ENCODE measurements at places on chromosomes 7 and 10.

- DNase-seq = no peak
Measured at GRCh38 chr7:51315393-51316261, 982 bp downstream of the COBL start.

GRCh38 chr7:112987171-112987570, 99.5 kb downstream of the GPR85 start:
- DNase-seq = no peak

DNA sequence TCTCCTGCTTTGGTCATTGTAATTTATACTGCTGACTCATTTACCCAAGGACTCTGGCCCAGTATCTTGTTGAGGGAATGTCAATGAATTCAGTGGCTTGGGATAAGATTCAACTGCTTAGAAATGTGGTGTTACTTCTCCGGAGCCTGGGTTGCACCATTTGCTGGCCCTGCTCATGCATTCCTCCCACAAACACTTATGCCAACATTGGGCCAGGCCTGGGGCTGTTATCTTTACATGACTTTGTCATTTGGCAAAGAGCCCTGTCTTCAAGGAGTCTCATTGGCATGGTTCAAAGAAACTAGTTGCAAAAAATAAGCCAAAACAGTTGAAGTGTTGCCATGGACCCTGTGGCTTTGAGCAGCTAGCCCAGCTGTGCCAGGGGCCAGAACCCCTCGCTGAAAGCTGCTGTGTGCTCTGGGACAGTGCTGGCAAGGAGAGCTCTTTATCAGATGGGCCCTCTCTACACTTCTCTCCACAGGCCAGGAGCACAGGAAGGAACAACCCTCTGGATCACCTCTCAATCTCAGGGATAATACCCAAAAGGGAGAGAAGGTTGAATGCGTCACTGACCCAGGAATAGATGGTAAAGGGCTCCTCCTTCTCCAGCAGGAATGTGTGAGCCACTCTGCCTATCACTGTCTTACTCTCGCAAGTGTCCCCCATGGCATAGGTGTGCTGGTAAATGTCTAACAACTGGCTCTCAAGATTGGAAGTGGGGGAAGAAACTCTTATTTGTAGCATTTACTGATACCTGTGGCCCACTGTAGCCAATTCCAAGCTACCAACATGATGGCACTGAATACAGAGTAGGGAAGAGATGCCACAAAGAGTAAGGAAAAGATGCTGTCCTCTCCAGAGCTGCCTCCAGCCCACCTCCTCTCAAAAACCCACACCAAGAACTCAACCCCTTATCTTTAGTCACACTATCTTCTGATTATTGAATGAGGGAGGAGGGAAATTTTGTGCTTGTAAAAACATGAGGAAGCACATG, 23.5 kb upstream of the PDE1C start:
- DNase-seq = no peak

GRCh38 chr7:30904561-30904960, 7.1 kb upstream of the AQP1 start:
- no peak for DNase-seq

DNA sequence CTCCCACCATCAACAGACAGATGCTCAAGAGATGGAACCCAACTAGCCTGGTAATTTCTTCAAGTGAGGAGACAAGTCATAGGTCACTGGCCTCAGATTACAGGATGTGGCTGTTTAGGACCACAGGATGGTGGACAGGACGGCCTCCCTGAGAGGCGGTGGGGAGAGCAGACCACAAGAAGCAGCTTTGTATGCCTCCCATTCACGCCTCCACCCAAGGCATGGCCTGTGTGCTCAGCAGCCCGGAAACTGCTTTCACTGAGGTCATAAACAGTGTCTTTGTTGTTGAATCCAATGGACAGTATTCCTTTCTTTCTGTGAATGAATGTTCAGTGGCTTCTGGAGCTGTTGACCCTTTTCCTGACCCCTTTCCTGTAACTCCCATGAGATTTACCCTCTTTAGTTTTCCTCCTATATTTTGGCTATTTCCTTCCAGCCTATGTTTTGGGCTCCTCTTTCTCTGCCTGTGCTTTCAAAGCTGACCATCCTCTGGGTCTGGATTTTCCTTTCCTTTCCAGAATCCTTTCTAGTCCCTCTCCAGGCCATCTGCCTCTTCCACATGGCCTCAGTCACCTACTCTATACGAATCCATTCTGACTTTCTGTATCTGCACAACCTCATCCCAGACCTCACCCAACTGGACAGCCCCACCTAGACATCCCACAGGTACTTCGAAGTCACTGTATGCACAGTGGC, 32.4 kb upstream of the INPP5F start:
- no peak for DNase-seq

GRCh38 chr7:35319606-35320005, 65.7 kb upstream of the TBX20 start:
- DNase-seq = no peak

DNA sequence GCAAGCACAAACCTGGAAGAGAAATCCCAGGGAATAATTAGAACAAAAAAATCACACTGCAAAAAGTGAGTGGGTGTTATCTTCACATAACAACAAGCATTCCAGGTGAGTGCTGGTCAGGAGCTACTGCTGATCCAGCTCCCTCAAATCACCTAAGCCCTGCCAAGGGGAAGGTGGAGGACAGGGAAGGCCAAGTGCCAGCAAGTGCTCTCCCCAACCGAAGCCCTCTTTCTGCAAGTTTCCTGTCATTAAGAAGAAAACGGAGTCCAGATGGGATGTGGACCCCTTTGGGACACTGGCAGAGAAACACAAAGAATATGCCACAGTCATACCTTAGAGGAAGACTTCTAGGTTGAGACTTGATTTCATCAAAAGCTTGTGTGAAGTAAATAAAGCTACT, 933.0 kb upstream of the ZNF722 start:
- DNase-seq = no peak

GRCh38 chr7:154912871-154913637, 89.9 kb downstream of the PAXIP1 start:
- no peak for DNase-seq

DNA sequence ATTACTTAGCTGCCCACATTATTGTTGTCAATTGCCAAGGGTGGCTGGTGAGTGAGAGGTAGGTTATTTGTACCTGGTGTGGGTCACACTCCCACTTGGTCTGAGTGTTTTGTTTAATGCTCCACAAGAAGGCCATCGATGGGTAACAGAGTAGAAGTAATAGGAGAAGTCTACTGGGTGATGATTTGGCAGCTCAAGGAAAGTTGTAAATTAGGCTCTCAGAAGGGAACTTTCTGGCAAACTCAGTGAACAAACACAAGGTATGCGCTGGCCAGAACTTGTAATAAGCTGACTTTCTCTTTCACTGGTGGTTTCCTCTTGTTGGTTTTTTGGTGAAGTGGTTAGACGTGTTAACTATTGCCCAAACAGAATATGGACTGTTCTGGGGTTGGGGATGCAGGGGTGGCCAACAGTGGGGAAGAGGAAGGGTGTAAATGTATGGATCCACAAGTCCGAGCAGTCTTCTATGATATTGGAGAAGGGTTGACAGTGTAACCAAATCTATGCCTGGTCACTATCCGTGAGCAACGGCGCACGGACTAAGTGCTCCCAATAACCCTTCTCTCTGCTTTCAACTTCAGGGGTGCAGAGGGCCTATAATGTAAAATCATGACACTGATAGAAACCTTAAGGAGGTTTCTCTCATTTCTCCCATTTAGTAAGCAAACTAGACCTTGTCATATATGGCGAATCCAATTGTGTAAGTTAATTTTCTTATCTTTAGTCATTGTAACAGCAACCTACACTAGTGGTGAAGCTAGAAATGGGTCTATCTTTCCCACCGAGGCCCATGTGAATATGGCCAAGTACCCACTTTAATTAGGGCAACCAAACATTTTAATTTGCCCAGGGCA, 212.8 kb downstream of the PTEN start:
- no peak for DNase-seq

GRCh38 chr7:17937506-17938120, 2.7 kb downstream of the SNX13 start:
- no peak for DNase-seq

- DNase-seq = no peak
Measured at GRCh38 chr7:45919231-45919784, 1.8 kb downstream of the IGFBP3 start.

GRCh38 chr7:97555857-97556421, 175.9 kb upstream of the TAC1 start:
- DNase-seq = no peak

- DNase-seq = peak; percentile 25
Measured at GRCh38 chr10:89217057-89217990, 10.2 kb upstream of the CH25H start.

- DNase-seq = no peak
Measured at GRCh38 chr10:81008726-81009125, 471.0 kb downstream of the SH2D4B start.

DNA sequence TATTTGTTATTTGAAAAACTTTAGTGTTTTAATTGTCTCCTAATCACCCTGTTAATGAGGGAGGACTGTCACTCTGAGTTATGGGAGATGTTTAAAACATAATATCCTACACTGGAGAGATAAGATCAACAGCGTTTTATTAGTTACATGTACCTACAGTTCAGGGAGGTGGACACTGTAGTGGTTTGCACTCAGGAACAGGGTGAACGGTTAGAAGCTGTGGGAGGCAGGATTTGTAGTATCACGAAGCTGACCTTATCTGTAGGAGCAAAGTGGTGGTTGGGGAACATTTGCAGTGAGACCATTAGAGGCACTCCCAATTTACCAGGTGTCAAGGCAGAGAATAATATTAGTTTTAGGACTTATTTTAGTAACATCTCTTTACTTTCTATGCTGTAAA, 193.3 kb upstream of the KCND2 start:
- no peak for DNase-seq

DNA sequence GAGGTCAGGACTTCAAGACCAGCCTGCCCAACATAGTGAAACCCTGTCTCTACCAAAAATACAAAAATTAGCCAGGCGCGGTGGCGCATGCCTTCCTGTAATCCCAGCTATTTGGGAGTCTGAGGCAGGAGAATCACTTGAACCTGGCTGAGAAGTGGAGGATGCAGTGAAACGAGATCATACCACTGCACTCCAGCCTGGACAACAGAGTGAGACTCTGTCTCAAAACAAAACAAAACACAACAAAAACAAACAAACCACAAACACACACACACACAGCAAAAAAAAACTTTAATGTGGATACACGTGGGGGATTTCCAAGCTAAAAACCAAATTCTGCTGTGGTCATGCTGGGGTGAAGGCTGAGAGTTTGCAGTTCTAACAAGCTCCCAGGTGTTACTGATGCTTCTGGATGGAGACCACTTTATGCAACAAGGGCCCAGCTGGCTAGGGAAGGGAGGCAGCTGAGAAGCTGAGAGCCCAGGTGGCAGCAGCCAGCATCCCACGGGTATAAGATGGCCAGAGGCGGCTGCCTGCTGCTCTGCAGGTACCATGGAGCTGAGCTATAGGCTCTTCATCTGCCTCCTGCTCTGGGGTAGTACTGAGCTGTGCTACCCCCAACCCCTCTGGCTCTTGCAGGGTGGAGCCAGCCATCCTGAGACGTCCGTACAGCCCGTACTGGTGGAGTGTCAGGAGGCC, at the start of gene ZP3:
ZP3 (plus strand) TSS at position 538 of the 699 bp plus-strand sequence; CDS start at position 553, 15 bp downstream.
- DNase-seq = peak; percentile 59

DNA sequence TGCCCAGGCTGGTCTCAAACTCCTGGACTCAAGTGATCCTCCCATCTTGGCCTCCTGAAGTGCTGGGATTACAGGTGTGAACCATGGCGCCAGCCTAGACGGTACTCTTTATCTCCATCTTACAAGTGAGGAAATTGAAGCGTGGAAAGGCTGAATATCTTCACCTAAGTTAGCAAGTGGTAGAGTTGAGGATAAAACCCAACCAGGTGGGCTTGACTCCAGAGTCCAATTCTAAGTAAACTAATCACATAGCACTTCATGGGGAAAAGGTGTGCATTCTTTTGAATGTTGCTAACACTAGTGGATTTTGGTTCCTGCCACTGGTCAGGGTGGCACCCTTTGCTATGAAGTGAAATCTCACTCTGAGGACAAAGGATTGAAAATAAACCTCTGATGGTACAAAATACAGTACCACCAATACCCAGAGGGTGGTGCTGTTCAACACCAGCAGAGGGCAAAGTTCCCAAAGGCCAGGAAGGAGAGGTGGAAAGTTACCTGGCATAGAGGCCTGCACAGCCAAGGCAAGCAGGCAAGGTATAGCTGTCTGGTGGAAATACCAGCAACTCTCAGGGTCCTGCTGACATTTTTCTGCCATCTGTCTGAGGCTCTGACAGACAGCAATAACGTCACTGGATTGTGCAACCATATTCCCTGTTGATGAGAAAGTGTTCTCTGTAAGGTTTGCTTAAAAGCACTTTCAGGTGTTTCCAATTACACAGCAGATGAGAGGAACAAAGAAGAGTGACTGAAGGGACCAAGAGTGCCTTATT, 17.6 kb downstream of the ZDHHC16 start:
- no peak for DNase-seq

- no peak for DNase-seq
Measured at GRCh38 chr10:52284416-52285013, 29.6 kb upstream of the DKK1 start.

DNA sequence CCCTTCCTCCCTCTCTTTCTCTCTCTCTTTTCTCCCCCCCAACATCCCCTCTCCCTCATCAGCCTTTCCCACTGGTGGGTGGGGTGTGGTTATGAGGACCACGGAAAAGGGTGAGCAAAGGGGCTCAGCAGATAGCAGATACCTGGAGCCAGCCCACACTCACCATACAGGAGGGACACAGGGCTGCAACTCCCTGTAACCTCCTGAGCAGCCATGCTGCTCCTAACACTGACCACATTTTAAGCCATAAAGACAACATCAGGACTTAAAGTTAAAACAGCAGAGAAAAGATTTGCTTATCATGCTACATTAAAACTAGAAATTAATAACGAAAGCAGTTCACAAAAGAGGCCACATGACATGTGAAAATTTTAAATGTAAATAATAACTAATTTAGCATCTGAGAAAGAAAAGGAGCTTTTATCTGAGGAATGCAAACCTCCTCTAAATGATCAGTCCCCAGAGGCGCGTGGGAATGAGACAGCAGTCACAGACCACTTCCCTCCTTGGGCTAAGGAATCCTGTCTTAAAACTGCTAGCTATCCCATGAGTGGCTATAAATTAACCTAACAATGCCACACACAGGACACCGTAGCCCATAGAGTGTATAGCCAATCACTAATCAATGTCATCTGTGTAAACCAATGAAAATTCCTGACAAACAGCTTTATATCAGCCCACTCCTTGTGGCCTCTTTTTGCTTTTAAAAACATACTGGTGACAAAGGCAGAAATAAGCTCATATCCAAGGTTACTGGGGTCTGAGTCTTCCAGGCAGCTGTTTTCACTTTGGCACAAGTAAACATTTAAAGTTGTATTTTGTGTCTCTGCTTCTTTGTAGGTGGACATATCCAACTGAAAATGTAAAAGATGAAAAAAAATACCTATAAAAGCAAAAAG, 33.3 kb downstream of the PKD1L1 start:
- no peak for DNase-seq

DNA sequence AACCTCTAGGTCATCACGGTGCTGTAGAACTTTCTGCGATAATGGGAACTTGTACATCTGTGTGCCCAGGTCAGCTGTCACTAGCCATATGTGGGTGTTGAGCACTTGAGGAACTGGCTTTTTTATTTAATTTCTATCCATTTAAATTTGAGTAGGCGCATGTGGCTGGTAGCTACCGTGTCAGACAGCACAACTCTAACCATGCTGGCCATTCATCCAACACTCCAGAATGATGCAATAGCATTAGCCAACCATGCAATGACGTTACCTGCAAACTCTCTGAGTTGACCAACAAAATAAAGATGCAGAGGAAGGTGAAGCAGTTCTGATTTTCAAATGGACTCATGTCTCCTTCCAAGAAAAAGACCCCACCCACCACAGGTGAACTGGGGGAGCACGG, 24.4 kb upstream of the CHST15 start:
- DNase-seq = no peak

Data from GM12864 (cell line).